GDM1 (cell line): ENCODE measurements at places on chromosomes 6 and 20.
A peak's percentile ranks its signal among the peaks of the same experiment; 100 is the strongest.

DNA sequence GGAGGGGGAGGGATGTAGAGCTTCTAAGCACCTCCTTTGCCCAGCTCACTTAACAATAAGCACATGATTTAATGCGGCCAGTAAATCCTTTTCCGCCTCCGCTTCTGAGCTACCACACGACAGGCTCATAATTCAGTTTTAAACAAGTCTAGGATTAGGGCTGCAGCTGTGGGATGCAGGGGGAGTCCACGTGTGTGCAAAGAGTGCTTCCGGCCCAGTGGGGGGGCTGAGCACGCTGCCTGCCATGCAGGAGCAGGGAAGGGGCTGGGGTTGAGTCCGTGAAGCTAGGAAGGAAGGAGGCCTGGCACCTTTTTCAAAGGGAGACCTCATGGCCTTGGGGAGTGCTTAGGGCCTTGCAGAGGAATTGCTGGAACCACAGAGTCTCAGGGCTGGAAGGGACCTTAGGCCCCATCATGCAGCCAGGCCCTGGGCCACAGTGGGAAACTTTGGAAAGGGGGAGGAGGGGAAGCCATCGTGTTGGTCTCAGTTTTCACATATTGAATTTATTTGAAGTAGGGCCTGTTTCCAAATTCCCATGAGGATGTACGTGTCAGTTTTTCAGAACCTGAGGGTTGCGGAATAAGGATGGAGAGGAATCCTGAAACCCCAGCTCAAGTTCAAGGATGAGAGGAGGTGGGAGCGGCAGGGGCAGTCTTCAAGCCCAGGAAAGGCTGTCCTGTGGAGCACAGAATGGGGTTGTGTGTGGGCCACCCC lies 96.1 kb downstream of the VEGFA start:
- DNase-seq = no peak

DNA sequence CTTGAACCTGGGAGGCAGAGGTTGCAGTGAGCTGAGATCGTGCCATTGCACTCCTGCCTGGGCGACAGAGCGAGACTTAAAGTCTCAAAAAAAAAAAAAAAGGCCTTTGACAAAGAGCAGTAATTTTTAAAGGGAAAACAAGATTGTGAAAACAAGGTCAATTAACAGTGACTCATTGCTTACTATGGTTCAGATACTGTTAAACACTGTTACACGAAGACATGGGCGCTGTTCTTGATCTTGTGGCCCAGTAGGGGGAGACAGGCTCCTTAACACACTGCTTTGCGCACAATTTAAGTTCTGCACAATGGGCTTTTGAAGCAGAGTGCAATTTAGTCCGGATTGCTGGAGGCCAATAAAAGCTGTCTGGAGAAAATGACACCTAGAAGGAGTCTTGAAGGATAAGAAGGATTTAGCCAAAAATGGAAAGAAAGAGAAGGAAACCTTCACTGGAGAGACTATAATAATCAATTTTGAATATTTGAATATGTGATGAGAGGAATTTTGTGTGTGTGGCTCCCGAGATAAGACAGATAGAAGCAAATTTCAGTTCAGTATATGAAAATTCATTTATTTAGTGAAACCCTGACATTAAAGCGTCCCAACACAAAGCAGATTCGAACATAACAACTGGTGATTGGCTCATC lies 6.0 kb upstream of the LATS1 start:
- DNase-seq = peak; percentile 65

DNA sequence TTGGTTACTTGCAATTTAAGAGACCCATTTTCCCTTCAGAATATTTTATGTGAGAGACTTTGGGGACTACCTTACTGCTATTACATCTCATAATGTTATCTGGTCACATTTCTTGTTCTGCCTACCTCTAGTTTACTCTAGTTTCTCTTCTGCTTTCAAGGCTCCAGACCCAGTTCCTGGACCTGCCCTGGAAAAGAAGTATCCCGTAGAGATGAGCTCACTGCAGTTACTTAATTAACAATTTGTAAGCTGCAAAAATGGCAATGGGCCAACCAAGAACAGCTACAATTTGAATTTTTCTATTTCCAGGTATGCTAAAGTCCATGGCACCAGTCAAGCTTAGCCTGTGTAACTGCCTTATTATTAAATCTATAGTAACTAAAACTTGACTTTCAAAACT lies 25.0 kb downstream of the TAB2 start:
- DNase-seq = no peak

DNA sequence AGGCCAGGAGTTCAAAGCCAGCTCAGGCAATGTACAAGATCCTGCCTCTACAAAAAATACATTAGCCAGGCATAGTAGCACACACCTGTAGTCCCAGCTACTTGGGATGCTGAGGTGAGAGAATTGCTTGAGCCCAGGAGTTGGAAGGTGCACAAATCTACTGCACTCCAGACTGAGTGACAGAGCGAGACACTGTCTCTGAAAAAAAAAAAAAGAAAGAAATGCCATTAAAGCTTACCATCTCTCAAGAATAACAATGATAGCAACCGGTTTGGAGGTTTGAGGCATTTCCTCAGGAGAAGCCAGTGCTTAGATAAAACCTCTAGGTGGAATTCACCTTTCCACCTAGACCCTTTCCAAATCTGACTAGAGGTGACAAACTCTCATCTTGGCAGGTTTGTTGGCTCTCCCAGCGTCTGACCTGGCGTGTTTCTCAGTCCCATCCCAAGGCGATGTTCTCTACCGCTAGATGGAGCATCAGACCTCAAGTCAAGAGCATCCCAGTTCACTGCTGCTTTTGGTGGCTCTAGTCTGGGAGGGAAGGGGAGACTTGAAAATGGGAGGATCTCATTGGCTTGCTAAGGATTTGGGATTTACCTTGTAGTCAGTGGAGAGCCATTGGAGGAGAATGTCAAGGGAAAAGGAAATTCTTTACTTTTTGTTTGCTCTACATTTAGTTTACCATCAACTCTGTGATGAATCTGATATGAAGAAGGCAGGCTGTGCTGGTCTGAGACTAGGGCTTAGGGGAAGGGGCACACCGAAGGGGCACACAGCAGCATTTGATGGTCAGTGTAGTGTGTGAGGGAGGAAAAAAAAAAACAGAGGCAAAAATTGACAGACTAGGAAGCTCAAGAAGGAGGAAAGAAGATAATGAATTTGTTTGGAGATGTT lies 67.9 kb downstream of the NCOA7 start:
- DNase-seq = peak; percentile 31

DNA sequence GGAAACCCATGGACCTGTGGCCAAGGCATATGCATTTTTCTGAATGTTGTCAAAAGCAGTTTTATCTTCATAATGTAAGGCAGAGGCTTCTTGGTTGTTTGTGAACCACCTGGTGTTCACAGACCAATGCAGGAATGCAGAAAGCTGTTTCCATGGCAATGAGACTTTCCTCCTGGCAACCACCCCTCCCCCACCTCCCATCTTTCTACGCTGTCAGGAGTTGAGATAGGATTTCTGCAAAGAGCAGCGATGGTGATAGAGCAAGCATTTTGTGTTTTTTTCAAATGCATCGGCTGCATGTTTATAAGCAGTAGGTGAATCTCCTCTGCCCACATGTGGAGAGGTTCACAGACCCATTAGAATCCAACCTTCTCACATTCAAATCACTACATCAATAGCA lies 114.1 kb upstream of the SMLR1 start:
- no peak for DNase-seq

- DNase-seq = no peak
Measured at GRCh38 chr6:68333442-68333841, 301.6 kb upstream of the ADGRB3 start.

DNA sequence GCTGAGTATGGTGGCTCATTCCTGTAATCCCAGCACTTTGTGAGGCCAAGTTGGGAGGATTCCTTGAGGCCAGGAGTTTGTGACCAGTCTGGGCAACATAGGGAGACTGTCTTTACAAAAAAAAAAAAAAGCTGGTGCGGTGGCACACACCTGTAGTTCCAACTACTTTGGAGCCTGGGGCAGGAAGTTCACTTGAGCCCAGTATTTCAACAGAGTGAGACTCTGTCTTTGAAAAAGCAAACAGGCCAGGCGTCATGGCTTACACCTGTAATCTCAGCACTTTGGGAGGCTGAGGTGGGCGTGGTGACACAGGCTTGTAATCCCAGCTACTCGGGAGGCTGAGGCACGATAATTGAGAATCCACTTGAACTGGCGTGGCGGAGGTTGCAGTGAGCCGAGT lies 28.7 kb downstream of the MYBL2 start:
- DNase-seq = no peak

- no peak for DNase-seq
Measured at GRCh38 chr6:20447157-20447556, 45.5 kb downstream of the E2F3 start.

GRCh38 chr6:38580030-38580429 lies 59.7 kb downstream of the BTBD9 start:
- no peak for DNase-seq

- DNase-seq = peak; percentile 52
Measured at GRCh38 chr20:60446267-60447111, 488.3 kb downstream of the CDH26 start.

DNA sequence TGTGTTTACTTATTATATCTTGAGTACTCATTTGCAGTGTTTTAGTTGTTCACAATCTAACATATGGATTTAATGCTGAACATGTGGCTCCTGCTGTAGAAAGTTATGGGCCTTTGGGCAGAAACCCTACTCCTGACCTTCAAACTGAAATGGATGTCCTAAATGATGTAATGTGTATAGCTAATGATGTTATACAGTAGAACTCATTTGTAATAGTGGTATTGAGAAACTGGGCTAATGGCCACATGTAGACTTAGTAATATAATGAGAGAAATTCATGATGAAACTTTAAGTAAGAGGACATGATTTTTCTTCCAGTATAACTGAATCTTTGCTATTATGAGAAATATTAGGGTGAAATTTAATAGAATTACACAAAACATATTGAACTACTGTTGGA lies 121.3 kb upstream of the PTPRK start:
- DNase-seq = no peak

DNA sequence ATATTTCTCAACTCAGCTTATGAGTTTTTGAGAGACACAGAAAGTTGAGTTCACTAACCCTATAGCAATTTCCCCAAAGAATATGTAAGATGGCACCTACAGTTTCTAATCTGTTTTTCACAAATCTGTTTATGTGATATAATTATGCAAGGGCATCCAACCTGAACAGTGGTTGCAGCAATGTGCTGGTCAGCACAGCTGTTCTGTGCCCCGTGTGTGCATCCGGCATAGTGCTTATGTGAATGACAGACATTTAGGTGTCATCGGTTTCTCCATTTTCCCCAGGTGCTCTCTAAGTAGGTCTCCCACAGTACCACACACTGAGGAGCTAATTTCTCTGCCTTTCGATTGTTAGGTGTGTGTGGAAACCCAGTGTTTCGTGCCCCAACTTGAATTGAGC lies 7.7 kb upstream of the BACH2 start:
- DNase-seq = no peak

DNA sequence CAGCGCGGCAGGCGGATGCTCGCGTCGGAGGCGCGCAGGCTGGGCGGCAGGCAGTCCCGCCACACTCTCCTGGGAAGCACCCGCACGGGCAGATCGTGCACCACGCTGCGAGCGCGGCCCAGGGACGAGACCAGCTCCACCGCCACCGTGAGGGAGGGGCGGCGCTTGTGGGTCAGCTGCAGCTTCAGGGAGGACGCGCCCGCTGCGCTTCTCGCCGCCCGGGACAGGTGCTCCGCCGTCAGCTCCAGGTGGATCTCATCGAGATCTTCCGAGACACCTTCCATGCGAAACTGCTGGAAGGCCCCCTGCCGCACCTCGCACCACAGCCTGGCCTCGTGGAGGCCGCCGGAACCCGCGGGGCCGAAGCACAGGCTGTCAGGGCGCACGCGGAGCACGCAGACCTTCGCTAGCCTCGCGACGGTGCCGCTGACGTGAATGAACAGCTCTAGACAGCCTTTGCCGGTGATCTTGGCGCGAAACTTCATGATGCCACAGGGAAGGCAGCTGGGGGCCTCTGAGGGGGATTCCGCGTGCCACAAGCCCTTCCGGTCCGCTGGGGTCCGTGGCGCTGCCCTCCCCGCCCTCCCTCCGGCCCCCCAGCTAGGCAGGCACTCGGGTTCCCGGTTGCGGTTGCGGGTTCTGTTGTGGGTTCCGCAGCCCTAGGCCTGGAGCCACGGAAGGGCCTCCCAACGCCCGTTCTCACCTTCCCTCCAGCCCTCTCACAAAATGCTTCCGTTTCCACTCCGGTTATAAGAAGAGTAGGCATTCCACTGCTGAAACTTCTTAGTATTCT lies at the start of gene HUS1B:
Gene HUS1B, minus strand, starts transcription at position 641 of the 793 bp plus-strand sequence. Its CDS starts 156 bp downstream, at position 485.
- no peak for DNase-seq

DNA sequence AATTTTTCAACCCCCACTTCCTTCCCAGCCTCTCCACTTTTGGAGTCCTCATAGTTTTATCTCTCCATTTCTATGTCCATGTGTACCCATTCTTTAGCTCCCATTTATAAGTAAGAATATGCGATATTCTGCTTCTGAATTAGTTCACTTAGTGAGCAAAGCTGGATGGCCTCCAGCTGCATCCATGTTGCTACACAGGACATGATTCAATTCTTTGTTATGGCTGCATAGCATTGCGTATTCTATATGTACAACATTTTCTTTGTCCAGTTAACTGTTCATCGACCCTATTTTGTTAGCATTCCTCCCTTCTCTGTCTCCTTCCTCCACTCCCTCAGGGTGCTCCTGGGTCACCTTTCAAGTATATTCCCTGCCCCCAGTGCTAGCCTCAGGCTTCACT lies 210.0 kb upstream of the SSTR4 start:
- no peak for DNase-seq

DNA sequence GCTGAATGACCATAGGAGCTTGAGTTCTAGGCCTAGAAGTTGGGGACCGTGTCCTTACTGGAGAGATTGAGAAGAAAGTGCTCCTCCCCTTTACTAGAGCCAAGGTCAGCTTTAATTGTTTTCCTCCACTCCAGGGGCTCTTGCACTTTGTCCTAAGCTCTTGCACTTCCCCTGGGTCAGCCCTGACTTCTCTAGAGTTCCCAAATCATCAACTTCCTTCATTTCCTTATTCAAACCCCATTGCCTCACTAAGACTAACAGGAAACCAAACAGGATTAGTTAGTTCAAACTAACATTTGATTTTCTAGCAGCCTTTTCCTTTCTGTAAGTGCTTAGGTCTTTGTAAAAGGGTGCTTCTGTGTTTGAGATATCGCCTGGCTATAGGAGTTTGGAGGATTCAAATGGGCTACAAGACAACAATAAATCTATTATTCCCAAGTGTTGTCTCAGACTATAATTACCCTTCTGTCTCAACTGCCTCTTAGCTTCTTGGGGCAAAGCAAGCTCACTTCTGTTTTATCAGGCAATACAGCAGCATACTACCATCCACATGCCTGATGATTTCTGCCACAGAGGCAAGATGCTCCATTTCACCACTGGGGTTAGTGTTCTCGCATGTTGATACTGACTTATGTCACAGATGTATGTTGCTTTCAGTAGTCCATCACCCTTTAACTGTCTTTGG lies 12.8 kb upstream of the DTNBP1 start:
- no peak for DNase-seq

- no peak for DNase-seq
Measured at GRCh38 chr6:73078908-73079610, 146.2 kb downstream of the KHDC1L start.

DNA sequence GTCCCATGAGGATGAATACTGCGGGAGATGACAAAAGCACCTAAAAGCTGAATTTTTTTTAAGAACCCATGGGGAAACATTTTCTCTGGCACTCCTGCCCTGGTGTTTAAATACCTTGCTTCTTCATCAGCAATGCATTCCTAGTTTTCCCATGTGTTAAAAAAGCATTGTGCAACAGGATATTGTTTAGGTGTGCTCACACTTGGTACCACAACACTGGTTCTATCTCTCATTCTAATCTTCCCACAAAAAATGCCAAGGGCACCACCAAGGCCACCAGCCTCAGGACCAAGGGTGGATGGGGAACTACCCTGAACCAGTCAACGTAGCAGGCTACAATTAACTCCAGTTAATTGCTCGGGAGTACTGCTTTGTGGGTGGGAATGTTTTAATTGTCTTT lies 50.9 kb downstream of the ALDH5A1 start:
- DNase-seq = no peak

GRCh38 chr6:129683601-129684322 lies 26.2 kb downstream of the ARHGAP18 start:
- peak; percentile 90 for DNase-seq
